ENCODE measurements at places on chromosomes 5 and 9.

GRCh38 chr5:116583085-116583861, 8.7 kb upstream of the SEMA6A start:
- no peak for DNase-seq

DNA sequence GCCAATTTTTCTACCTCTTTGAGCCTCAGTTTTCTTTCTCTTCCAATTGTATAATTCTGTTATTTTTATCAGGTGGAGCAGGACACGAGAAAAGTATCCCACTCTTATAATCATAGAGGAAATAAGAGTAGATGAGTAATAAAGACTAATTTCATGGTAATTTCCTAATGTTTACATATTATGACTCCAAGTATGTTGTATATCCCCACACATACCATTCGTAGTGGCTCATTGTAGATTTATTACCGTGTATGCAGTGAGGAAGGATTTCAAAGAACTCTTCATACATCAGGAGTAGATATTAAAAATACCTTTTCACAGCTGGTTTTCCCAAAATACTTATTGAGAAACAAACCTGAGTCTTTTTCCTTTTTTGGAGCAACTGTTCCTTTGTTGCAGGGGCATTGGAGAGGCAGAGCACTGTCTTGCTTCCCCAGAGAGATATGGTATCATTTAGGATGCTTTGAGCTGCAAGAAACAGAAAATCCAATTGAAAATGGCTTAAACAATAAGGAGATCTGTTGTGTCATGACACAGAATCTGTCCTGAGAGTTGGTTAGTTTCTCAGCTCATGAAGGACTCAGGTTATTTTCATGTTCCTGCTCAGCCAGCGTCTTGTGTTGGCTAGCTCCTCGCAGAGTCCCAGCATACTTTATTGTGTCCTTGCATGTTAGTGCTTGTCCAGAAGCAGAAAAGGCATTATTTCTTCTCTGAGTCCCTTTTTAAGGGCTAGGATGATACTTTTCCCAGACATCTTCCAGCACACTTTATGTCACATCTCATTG, 291.2 kb downstream of the ARHGAP26 start:
- no peak for DNase-seq

- no peak for DNase-seq
Measured at GRCh38 chr5:180160789-180161188, 48.2 kb downstream of the RASGEF1C start.

GRCh38 chr9:76231001-76231400, 163.2 kb downstream of the RFK start:
- DNase-seq = no peak

GRCh38 chr5:94433397-94434163, 184.8 kb downstream of the KIAA0825 start:
- DNase-seq = no peak

DNA sequence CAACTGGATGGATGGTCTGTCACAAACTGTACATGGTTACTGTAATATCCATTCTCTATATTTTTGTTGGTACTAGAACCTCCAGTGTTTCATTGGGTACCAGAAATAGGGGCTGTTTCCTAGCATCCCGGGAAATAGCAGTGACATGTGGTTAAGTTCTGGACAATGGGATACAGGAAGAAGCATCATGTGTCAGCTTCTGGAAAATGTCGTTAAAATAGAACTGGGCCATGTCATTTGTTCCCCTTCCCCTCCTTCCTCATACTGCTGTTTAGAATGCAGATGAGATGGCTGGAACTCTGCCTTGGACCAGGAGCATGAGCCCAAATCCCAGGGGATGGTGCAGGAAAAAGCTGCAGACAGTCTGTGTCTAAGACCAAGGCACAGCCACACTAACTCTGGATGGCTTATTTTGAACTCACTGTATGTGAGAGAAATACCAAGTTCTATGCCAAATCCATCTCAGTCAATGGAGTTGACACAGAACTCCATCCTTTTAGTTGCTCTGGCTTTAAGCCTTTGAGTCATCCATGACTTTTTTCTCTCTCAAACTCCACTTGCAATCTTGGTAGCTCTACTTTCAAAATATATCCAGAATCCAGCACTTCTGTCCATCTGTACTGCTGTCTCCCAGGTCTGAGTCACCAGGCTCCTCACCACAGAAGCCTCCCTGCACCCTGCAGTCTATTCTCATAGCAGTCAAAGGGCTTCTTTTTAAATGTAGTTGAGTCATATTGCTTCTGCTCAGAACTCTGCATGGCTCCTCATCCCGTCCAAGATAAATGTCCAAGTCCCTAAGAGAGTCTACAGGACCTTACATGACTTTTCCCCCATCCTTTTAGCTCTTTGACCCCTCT, 184.2 kb downstream of the NSG2 start:
- no peak for DNase-seq

DNA sequence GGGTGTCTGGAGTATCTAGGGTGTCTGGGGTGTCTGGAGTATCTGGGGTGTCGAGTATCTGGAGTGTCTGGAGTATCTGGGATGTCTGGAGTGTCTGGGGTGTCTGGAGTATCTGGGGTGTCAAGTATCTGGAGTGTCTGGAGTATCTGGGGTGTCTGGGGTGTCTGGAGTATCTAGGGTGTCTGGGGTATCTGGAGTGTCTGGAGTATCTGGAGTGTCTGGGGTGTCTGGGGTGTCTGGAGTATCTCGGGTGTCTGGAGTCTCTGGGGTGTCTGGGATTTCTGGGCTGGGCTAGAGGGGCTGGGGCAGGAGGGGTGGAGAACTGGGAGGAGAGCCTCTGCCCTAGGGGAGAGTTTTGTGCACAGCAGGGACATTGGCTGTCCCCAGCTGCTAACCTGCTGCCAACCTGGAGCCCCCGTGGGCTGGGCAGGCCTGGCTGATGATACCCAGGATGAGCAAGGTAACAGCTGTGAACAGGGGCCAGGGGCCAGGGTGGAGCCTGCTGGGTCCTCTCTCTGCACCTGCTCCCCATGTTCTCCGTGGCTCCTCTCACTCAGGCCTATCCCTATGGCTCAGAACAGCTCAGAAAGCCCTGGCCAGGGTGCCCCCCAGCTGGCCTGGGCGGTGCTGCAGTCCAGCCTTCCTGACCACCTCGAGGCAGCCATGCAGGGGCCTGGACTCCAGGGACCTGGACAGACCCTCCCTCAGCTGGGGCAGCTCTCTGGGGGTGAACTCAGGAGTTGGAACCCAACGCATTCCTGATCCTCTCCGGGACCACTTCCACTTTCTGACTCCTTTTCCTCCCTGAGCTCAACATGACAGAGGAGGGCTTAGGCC, 29.9 kb downstream of the LHX3 start:
- DNase-seq = no peak

DNA sequence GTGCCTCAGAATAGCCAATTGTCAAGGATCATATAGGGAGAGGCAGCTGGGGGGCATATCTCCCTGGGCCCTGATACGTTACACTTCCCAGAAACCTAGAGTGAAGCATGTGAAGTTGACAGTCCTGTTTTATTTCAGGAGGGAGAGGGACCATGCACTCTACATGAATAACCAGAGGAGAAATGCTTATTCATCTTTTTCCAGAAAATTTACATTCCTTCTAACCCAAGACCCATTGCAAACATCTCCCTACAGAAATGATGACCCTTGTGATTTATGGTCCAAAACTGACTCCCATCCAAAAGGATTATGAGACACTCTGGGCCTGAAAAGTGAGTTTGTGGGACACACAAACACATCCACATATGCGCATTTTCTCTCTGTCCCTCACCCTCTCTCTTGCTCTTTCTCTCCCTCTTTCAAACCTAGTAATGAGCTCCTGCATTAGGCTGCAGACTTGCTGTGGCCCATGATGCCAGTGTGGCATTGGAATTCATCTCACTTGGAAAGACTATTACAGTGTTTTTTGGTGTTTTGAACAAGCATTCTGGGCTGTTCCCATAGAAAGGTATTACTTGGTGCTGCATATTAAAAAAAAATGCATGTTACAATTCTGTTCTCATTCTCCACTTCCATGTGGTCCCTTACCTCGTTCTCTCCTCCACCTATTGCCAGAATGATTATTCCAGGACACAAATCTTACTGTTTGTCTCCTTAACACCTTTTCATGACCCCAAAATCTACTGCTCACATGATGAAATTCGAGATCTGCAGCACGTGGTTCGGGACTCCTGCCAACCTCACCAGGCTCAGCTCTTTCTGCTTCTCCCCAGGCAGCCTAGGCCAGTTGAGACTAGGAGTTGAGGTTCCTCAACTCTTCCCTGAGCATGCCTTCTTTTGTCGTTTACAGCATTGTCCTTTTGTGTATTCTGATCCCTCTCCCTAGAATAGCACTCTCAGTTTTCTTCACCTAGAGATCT, 451.3 kb upstream of the KLF4 start:
- DNase-seq = no peak

Data from stimulated activated CD8-positive, alpha-beta memory T cell treated with anti-CD3 and anti-CD28 coated beads, Interleukin-4, amount 100 ng/mL, for 1 hour (primary cell).